ENCODE measurements at places on chromosomes 16 and 17.

- DNase-seq = no peak
Measured at GRCh38 chr17:39631403-39631802, 4.7 kb downstream of the PPP1R1B start.

DNA sequence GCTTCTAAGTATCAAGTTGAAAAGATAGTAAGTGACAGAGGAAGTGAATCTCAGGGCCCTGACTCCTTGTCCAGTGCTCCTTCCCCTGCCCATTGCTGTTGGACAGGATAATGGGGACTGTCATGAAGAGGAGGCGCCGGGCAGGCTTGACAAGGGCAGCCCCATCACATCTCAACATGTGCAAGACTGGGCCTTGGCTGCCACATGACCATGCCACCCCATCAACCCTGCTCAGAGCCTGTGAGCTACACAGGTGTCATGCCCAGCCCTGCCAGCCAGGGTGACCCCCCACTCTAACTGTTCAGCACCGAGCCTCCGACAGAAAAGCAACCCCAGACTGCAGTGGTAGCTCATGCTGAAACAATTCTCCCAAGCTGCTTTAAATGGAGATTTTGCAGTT is 171.6 kb downstream of the C16orf78 start:
- DNase-seq = no peak

GRCh38 chr17:52837492-52837891 is 679.0 kb upstream of the CA10 start:
- DNase-seq = no peak

GRCh38 chr17:43021741-43022512 is at the start of gene VAT1:
TSS of gene VAT1 (minus strand) at chr17:43022385. CDS start at chr17:43022322, 63 bp downstream.
- DNase-seq = no peak

- DNase-seq = no peak
Measured at GRCh38 chr17:57279432-57279831, 23.1 kb downstream of the MSI2 start.

GRCh38 chr16:85288869-85289660 is 176.8 kb upstream of the CIBAR2 start:
- no peak for DNase-seq

DNA sequence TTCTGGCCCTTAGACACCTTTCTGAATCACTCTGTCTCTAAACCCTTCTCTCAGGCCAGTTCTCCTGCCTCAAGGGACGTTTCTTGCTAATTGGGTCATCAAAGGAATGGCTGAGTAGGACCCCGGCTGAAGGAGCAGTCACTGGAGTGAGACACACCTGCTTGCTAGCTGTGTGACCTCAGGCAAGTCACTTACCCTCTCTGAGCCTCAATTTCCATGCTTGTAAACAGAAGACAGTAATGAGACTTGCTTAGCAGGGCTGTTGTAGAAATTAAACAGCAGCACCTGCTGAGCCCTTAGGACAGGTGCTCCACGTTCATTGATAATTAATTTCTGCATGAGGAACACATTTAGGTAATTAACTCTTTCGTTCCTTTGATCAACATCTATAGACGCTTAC is 6.8 kb downstream of the CIBAR2 start:
- DNase-seq = no peak

DNA sequence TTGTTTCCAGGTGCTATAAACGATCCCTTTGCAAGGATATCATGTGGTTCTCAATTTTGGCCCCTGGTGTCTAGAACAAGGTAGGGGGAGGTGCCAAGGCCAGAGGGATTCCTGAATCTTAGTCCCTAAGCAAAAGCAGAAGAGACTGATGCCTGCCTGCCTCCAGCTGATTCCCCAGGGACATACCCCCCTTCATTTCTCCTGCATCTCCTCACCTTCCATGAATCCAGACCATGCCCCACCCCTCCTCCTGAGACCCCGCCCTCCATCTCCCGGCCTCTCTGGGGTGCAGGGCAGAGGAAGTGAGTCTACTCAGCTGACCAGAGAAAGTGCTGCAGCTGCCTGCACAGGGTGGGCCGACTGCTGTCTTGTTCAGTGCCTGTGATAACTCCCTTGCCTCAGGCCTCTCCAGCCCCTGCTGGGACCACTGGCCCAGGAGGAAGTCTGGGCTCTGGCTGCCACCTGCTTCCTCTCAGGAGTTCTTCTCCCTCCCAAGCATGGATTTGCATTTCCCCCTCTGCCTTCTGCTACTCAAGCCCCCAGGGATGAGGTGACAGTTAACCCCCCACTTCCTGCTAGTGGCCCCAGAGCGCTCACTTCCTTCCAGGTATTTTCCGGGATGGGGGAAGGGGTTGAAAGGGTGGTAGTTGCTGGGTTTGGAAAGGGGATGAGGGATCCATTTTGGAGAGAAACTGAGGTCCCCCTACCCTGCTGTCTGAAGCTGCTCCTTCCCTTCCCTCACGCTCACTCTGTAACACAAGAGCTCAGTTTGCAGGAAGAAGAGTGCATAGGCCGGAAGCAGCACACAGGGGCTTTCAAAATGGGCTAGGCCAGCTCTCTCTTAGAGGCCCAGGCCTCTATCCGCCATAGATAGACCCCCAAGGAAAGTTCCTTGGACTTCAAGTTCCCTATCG is 10.5 kb upstream of the TSPOAP1 start:
- no peak for DNase-seq

DNA sequence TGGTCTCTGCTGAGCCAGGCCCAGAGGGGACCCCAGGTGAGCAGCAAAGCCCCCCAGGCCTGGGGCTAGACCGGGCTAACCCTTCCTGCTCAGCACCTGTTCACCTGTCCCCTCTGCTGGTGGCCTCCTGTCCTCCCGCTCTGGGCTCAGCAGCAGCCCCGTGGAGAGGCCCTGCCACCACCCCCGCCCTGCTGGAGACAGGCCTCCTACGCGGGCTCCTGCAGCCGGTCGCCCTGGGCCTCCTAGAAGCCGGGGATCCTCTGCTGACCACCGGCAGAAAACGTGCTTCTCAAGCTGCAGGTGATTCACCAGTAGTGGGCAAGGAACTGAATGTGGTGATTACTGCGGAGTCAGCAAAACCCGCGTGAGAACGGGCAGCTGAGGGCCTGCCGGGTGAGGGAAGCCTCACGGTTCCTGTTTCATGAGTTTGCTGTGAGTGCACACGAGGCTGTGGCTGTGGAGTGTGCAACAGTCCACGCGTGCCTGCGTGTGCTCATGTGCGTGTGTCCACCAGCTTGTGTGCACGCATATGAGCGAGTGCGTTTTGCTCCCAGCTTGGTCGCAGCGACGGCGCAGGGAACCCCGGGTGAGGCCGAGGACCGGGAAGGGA is 792 bp downstream of the SECTM1 start:
- no peak for DNase-seq
